GM12878 (cell line): ENCODE measurements at places on chromosomes 6 and 20.

DNA sequence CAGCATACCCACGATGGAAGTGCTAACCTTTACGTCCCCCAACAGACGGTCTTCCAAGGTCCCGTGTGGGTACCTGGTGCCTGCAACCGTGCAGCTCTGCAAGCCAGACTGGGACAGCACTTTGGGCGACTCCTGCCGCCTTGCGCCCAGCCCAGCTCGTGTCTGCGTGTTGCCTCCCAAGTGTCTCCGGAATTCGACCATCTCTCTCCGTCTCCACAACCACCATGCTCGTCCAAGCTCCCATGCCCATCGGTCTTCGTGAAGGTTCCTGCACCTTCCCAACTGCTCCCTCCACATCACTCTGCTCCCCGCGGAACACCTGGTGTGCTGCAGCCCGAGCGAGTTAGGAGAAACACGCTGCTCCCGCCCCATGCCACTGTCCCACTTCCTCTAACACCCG is 173.2 kb upstream of the AFDN start:
- H3K27me3 ChIP-seq = no peaks in the 10 kb centered on the region
- no peak for DNase-seq
- no peak overlapping the region for H3K27ac ChIP-seq
- no peak overlapping the region for H3K4me3 ChIP-seq
- no peaks in the 10 kb centered on the region for H3K36me3 ChIP-seq

- no peaks in the 10 kb centered on the region for H3K27me3 ChIP-seq
- DNase-seq = no peak
- no peaks in the 10 kb centered on the region for H3K36me3 ChIP-seq
- H3K4me1 ChIP-seq = no peaks in the 10 kb centered on the region
- H3K4me3 ChIP-seq = no peak overlapping the region
These were observed 47.4 kb upstream of the PAK5 start for GRCh38 chr20:9886227-9886626.

DNA sequence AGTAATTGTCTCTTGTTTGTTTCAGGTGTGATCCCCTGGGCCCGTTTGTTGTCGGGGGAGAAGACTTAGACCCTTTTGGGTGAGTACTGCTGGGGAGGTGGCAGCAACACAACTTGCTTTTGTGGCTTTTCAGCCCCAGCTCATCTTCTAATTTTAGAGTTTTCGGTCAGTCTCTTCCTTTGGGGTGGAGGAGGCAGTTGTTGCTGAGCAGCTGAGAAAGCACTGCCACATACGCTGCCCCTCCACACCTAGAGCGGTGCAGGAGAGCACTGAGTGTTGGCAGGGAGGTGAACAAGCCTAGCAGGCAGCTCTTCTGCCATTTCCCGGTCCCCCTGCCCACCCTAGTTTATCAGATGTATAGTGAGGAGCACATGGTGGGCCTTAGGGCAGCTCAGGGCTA is 21.7 kb downstream of the TMEM74B start:
- peaks cover 7% of the 10 kb centered on the region; the same call in 1 of the 2 replicates for H3K4me1 ChIP-seq
- peaks cover 21% of the 10 kb centered on the region for H3K36me3 ChIP-seq
- no peak for DNase-seq
- 0 out of 2 replicates have a peak overlapping the region, but pooled peaks have one; percentile 18 for H3K27ac ChIP-seq
- no peak overlapping the region for H3K4me3 ChIP-seq
- H3K27me3 ChIP-seq = no peaks in the 10 kb centered on the region

DNA sequence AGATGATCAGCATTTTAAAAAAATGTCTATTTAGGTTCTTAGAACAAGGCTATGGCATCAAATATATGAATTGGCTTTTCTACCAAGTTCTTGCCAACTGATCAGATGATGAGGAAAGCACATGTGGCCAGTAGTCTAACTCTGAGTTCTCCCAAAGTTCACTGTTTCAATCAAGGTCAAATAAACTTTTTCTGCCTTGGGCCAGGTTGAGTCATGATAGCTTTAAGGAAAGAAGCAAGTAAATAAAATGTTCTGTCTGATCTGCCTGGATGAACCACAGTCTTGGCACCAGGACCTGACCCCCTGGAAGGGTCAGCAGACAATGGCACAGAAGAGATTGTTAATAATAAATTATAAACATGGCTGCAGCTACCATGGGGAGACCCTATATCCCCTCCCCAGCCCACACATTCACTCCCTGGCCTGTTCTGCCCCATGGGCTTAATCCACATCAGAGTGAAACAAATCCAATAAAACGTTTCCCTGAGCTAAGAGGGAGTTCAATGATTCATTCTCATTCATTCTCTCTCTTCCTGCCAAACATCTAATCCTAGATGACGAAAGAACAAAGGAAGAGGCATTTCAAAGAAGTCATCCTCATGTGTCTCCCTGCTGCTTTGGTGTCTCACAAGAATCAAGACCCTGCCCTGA is 661.6 kb downstream of the DHX35 start:
- no peaks in the 10 kb centered on the region for H3K4me1 ChIP-seq
- H3K27ac ChIP-seq = no peak overlapping the region
- no peaks in the 10 kb centered on the region for H3K36me3 ChIP-seq
- no peak for DNase-seq

DNA sequence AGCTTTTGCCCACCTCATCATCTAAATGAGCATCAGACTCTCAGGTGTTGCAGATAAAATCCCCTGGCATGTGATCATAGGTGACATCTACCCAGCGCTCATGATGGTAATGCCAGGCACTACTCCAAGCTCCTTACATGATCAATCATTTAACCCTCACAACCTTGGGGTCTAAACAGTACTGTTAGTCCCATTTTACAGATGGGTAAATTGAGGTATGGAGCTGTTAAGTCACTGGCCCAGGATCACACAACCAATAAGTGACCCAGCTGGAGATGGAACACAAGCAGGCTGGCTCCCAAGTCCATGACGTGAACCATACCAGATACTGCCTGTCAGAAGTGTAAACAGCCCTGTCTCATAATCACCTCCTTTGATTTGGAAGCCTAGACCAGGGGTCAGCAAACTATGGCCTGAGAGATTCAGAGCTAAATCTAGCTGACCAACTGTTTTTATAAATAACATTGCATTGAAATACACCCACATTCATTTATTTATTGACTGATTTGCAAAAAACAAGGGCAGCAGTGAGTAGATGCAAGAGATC is 79.2 kb downstream of the UNC5CL start:
- H3K4me3 ChIP-seq = no peak overlapping the region
- no peak for DNase-seq
- H3K27ac ChIP-seq = no peak overlapping the region
- H3K27me3 ChIP-seq = peaks cover 7% of the 10 kb centered on the region

- no peaks in the 10 kb centered on the region for H3K4me1 ChIP-seq
- H3K36me3 ChIP-seq = no peaks in the 10 kb centered on the region
- H3K4me3 ChIP-seq = no peak overlapping the region
- no peak for DNase-seq
- H3K27me3 ChIP-seq = no peaks in the 10 kb centered on the region
- H3K27ac ChIP-seq = no peak overlapping the region
These were observed 5.6 kb upstream of the C6orf132 start for GRCh38 chr6:42148058-42148457.

DNA sequence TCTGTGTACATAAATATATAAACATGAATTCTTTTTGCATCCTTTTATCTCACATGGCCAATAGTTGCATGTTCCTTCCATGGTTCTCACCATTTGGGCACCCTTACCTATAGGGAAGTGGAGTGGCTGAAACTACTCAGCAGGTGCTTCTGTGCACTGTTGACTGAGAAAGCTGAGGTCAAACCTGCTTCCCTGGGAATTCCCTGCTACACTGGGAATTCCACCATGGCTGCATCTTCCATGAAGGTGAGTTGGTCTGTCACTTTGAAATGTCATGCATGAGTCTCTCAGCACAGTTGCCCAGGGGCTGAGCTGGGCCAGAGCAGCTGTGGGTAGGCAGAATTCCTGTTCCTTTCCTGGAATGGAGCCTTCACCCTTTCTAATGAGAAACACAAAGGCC is 193.8 kb upstream of the PRSS16 start:
- no peak overlapping the region for H3K4me3 ChIP-seq
- H3K27ac ChIP-seq = peak overlapping the region; percentile 63
- peak; percentile 38 for DNase-seq
- peaks cover 21% of the 10 kb centered on the region for H3K4me1 ChIP-seq
- H3K36me3 ChIP-seq = no peaks in the 10 kb centered on the region

- H3K36me3 ChIP-seq = no peaks in the 10 kb centered on the region
- H3K4me1 ChIP-seq = peaks cover 6% of the 10 kb centered on the region
- H3K27me3 ChIP-seq = no peaks in the 10 kb centered on the region
- no peak for DNase-seq
These were observed 80.4 kb upstream of the CD93 start for GRCh38 chr20:23166563-23166962.

DNA sequence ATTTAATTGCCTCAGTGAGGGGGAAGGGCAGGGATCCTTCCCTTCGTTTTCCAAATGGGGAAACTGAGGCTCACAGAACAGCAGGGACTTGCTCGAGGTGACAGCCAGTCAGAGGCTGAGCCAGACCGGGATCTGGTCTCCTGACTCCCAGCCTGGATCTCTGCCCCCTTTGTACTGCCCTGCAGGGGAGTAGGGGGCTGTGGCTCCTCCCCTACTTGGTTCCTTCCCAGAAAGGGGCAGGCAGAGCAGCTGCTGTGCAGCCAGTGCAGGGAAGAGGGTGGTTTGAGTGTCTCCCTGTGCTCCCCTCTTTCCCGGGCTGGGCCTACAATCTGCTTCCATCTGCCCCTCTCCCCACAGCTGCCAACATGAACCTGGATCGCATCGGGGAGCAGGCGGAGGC is 37.6 kb downstream of the UQCC2 start:
- H3K4me1 ChIP-seq = no peaks in the 10 kb centered on the region
- H3K4me3 ChIP-seq = no peak overlapping the region
- H3K27me3 ChIP-seq = no peaks in the 10 kb centered on the region
- DNase-seq = no peak
- H3K27ac ChIP-seq = no peak overlapping the region
- peaks cover 19% of the 10 kb centered on the region for H3K36me3 ChIP-seq

- no peak overlapping the region for H3K27ac ChIP-seq
- H3K4me1 ChIP-seq = no peaks in the 10 kb centered on the region
- no peak for DNase-seq
- no peaks in the 10 kb centered on the region for H3K36me3 ChIP-seq
These were observed 54.9 kb downstream of the CDH22 start for GRCh38 chr20:46253391-46253790.

GRCh38 chr20:23634985-23635767 is 2.6 kb downstream of the CST3 start:
- no peak for DNase-seq
- no peak overlapping the region for H3K27ac ChIP-seq
- no peaks in the 10 kb centered on the region for H3K4me1 ChIP-seq
- H3K36me3 ChIP-seq = no peaks in the 10 kb centered on the region
- no peaks in the 10 kb centered on the region for H3K27me3 ChIP-seq

GRCh38 chr20:15310361-15310760 is 972.9 kb upstream of the FLRT3 start:
- no peak for DNase-seq
- H3K27me3 ChIP-seq = no peaks in the 10 kb centered on the region
- H3K27ac ChIP-seq = no peak overlapping the region

- H3K27me3 ChIP-seq = no peaks in the 10 kb centered on the region
- H3K36me3 ChIP-seq = no peaks in the 10 kb centered on the region; the same call in 1 of the 2 replicates
- H3K4me1 ChIP-seq = no peaks in the 10 kb centered on the region
- DNase-seq = no peak
- H3K27ac ChIP-seq = no peak overlapping the region
- no peak overlapping the region for H3K4me3 ChIP-seq
These were observed 78.3 kb downstream of the SCAND1 start for GRCh38 chr20:35876033-35876320.

DNA sequence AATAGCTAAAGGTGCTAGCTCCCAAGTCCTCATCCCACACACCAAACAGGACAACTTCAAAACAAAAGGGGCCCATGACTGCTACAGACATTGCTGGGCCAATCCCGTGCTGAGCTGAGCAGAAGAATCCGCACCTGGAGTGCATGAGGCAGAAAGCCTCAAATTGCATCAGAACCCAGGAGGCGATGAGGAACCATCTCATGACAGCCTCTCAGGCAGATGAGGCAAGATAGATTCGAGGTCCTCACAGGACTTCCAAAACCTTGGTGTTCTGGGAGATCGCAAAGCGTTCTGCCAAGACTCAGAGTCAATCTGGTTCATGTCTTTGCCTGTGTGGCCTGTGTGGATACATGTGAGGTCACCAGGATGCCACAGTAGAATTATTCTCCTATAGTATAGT is 32.8 kb upstream of the SSTR4 start:
- DNase-seq = no peak
- H3K36me3 ChIP-seq = no peaks in the 10 kb centered on the region
- no peak overlapping the region for H3K4me3 ChIP-seq
- no peak overlapping the region for H3K27ac ChIP-seq

GRCh38 chr6:132021552-132022375 is 70.6 kb upstream of the CCN2 start:
- H3K4me1 ChIP-seq = no peaks in the 10 kb centered on the region
- no peaks in the 10 kb centered on the region for H3K27me3 ChIP-seq
- no peak overlapping the region for H3K4me3 ChIP-seq
- no peak for DNase-seq
- H3K27ac ChIP-seq = no peak overlapping the region

DNA sequence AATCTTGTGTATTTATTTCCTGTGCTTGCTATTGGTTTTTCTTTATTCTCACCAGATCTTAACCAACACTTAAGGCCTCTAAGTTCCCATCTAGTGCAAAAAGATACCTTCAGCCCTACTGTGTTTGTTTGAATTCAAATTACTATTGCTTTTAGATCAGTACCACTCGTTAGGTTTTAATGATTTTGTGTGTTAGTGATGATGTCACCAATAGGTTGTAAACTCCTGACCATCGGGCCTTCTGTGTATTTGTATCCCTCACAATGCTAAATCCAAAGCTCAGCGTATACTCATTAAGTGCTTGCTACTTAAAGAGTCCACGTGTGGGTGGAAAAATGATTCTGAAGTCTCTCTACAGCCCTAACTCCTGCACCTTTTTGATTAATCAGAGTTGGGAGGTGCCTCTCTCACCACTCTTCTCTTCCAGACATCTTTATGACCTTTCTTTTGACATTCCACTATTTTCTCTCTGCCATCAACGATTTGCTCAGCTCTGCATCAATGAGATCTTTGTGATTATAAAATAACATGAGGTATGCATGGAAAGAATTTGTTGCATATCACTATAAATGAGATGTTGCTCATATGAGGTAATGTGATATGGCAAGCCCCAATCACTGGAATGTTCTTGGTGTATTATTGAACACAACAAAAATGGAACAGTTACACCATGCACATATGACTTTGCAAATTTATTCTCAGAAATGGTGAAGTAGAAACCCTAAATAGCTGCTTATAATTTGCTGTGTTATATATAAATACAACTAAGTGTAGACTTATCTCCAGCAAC is 55.1 kb upstream of the LAMA2 start:
- H3K4me1 ChIP-seq = no peaks in the 10 kb centered on the region
- H3K36me3 ChIP-seq = no peaks in the 10 kb centered on the region
- H3K27ac ChIP-seq = no peak overlapping the region

GRCh38 chr6:131998255-131998982 is 47.2 kb upstream of the CCN2 start:
- H3K27ac ChIP-seq = no peak overlapping the region
- H3K4me3 ChIP-seq = no peak overlapping the region
- H3K4me1 ChIP-seq = no peaks in the 10 kb centered on the region
- no peak for DNase-seq
- H3K27me3 ChIP-seq = peaks cover 2% of the 10 kb centered on the region; the same call in 1 of the 2 replicates
- no peaks in the 10 kb centered on the region for H3K36me3 ChIP-seq

- H3K4me3 ChIP-seq = no peak overlapping the region
- no peaks in the 10 kb centered on the region for H3K27me3 ChIP-seq
These were observed 35.9 kb downstream of the HLA-DRA start for GRCh38 chr6:32475392-32476206.

GRCh38 chr6:107531868-107532267 is 42.0 kb downstream of the SOBP start:
- no peaks in the 10 kb centered on the region; the same call in 1 of the 2 replicates for H3K27me3 ChIP-seq
- H3K36me3 ChIP-seq = no peaks in the 10 kb centered on the region
- DNase-seq = no peak
- H3K27ac ChIP-seq = no peak overlapping the region
- no peak overlapping the region for H3K4me3 ChIP-seq

GRCh38 chr6:147479857-147480256 is 28.6 kb upstream of the SAMD5 start:
- no peaks in the 10 kb centered on the region for H3K36me3 ChIP-seq
- H3K27me3 ChIP-seq = no peaks in the 10 kb centered on the region
- H3K4me3 ChIP-seq = no peak overlapping the region
